ENCODE measurements at places on chromosomes 7 and 10.

DNA sequence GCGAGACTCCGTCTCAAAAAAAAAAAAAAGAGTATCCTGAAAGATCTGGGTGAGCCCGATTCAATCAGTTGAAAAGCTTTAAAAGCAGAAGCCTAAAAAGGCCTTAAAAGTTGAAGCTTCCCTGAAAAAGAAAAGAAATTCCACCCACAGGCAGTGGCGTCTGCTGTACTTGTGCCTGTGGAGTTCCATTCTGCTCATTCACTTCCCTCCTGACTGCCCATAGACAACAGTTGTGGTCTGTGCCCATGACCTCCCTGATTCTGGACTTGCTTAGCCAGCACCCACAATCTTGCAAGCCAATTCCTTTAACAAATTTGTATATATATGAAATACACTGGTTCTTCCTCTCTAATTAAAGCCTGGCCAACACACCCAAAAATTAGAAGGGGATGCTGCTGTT lies 141.7 kb downstream of the DLG5 start:
- DNase-seq: no peak

DNA sequence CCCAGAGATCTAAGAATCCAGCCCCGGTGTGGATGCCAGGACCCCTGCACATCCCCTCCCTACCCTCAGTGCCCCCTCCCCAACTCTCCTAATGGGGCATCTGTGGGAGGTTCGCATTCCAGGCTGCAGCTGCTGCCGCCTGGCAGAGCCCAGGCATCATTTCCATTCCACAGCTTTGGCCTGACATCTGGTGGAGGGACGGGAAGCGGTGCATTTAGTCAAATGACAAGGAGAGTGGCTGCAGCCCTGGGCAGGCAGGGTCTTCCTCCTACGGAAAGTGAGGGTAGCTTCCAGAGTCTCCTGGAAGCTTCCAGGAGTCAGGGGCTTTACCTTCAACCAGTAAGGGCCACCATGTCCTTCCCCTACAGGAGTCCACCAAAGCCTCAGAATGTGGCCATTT lies 30.8 kb downstream of the PRLHR start:
- no peak for DNase-seq

DNA sequence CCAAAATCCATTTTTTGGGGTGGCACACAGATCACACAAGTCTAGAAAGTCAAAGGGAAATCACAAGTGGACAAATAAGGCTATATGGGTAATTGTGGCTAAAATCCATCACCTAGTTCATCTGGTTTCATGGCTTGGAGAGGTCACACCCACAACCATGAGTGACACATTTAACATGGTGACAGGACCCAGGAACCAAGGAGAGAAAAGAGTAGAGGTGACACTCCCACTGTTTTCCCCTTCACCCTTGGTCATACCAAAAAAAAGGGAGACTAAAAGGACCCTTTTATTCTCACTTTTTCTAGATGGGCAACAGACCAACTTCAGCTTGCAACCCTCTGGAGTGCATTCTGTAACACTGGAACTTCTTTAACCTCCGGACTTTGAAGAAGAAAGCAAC lies 46.2 kb upstream of the ZNF107 start:
- DNase-seq: no peak

DNA sequence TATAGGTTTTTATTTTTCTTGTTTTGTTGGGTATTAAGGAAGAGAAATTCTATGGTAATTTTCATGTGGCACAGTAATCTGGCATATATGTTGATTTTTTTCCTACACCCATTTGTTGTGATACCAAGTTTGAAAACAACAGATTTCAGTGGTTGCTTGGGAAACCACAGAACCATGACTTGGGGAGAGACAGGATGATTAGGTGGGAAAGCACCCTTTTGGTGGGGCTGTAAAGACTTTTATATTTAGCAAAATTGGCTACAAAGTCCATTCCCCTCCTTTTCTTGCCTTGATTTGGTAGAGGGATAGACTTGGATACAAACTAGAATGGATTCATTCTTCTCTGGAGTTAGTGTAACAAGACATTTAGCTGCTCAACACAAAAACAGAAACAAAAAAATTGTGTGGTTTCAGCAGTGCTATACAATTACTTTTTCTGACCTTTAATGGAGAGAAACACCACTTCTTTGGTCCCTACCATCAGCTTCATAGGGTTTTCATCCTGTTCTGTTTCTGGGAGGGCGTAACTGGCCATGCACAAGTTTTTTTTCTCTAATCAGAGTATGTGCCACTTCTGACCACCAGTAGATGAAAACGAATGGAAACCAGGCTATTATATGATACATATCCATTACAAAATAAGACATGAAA lies 52.7 kb downstream of the FIGNL1 start:
- DNase-seq: no peak

DNA sequence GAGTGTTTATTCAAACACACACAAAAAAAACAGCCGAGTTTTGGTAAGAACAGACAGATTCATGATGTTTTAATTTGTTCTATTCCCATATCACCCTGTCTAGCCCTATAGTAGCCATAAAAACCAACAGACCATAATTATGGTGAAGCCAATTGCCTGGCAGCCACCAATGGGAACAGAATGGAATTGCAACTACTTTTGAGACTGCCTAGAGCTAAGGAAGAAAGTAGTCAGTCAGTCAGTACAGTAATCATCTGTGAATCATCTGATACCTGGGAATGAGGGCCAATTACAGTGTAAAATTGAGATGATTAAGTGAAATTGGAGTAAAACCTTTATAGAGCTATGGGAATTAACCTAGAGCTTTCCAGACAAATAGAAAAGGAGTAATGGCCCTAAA lies 952.7 kb upstream of the KCND2 start:
- DNase-seq: no peak

GRCh38 chr7:33806298-33807154 lies 98.8 kb upstream of the BMPER start:
- no peak for DNase-seq

DNA sequence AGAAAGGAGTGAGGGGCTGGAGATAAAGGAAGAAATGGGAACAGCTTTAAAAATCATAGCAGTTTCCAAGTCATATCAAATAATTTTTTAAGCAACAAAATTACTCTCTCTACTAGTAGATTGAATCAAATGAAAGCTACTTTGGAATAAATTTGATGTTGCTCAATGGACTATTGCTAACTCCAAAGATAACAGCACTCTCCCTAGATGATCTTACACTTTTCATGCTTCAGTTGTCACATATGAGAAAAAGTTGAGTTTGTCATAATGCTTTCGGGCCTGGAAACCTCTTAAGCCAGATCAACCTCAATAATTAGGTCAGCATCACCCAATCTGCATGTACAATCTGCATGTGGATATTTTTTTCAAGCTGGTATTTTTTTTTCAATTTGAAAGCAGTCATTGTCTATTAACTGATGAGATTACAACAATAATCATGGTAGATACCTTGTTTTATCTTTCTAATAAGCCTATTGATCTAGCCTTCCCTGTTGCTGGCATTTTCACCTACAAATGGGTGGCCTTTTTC lies 31.3 kb downstream of the LIPJ start:
- DNase-seq: no peak

- no peak for DNase-seq
Measured at GRCh38 chr7:81111781-81112540, 193.1 kb upstream of the SEMA3C start.

- DNase-seq: no peak
Measured at GRCh38 chr10:24983946-24984345, 31.5 kb upstream of the PRTFDC1 start.

- no peak for DNase-seq
Measured at GRCh38 chr10:23581906-23582450, 143.1 kb downstream of the OTUD1 start.
